ENCODE measurements at places on chromosomes 12 and 14. TPM values are rescaled to one million over a fixed set of nuclear protein-coding genes. Genes with fewer than 3 reads are reported as not detected.

Gene CARMIL3
- 2.4 TPM for polyA plus RNA-seq

Gene RAPGEF3
- 67.0 TPM for polyA plus RNA-seq

Gene DNM1L
- 129 TPM for polyA plus RNA-seq

Gene SLC5A8
- 36.5 TPM for polyA plus RNA-seq

Gene OR4E2
- 0.06 TPM for polyA plus RNA-seq

Gene ACYP1
- 26.0 TPM for polyA plus RNA-seq

Measured in renal pelvis (tissue), 12 donors.